ENCODE measurements at places on chromosomes 11 and 22.

DNA sequence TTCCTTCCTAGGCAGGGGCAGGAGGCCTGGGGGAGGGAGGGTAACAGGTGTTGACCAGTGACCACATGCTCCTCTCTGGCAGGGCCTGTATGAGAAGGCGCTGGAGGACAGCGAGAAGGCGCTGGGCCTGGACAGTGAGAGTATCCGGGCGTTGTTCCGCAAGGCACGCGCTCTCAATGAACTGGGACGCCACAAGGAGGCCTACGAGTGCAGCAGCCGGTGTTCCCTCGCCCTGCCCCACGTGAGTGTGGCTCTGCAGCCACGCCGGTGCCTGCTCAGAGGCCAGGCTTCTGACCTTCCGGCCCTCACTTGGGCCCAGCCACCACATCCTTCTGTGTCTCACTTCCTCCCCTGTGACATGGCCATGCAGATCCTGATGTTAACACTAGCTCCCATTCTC, 25.8 kb downstream of the ZC3H7B start:
- DNase-seq, result no peak

DNA sequence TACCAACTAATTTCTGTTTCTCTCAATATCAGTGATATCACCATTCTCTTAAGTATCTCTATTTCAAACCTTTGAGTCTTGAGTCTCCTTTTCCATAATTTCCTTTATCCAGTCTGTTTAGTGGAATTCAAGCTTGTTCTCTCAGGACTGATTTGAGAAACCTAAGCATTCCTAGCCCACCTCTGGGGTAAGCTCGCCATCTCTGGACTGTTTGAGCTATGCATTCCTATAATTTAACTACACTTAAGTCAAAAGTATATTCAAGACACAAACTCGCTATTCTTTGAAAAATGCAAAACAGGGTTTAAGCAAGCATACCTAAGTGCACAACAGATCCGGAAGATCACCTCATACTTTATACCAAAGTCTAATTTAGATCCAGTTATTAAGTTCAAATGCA, 2.1 kb upstream of the DLAT start:
- no peak for DNase-seq

DNA sequence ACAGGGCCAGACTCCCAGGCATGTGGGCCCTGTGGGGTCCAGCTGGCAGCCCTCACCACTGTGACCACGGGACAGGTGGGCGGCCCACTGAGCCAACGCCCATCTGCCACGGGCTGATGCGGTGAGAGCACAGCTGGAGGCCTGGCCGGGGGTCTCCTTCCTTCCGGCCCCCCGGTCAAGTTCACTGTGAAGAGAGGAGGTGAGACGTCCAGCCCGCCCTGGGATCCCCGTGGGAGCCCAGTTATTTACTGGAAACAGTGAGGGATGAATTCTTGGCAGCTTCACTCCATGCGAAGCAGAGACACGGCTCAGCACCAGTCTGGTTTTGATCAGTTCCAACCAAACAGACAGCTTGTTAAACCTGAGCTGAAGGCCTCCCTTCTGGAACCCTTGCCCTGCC, 38.7 kb downstream of the WNT11 start:
- no peak for DNase-seq

GRCh38 chr11:1829039-1829820, 5.6 kb upstream of the SYT8 start:
- DNase-seq, result peak; percentile 70

GRCh38 chr11:30596832-30597231, 10.7 kb upstream of the MPPED2 start:
- no peak for DNase-seq
